ENCODE measurements at places on chromosomes 3 and 15.

DNA sequence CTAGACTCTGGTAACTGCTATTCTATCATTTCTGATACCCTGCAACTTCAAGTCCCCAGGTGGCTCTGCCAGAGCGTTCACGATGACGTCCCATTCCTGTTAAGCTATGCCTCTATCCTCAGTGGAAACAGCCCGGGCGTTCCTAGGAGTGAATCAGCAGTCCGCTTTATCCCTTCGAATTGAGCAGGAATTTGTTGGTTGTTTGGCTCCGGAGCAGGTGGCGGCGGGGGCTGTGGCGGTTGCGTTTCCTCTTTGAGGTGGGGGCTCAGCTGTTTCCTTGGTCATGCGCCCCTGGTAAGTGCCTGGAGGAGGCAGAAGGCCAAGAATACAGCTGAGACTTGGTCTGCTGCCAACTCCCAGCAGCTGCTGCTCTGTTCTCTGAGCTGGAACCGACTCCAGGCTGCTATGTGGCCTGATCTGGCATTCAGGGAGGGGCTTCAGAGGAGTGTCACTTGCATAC lies 25.2 kb downstream of the ARPP21 start:
- DNase-seq = no peak

DNA sequence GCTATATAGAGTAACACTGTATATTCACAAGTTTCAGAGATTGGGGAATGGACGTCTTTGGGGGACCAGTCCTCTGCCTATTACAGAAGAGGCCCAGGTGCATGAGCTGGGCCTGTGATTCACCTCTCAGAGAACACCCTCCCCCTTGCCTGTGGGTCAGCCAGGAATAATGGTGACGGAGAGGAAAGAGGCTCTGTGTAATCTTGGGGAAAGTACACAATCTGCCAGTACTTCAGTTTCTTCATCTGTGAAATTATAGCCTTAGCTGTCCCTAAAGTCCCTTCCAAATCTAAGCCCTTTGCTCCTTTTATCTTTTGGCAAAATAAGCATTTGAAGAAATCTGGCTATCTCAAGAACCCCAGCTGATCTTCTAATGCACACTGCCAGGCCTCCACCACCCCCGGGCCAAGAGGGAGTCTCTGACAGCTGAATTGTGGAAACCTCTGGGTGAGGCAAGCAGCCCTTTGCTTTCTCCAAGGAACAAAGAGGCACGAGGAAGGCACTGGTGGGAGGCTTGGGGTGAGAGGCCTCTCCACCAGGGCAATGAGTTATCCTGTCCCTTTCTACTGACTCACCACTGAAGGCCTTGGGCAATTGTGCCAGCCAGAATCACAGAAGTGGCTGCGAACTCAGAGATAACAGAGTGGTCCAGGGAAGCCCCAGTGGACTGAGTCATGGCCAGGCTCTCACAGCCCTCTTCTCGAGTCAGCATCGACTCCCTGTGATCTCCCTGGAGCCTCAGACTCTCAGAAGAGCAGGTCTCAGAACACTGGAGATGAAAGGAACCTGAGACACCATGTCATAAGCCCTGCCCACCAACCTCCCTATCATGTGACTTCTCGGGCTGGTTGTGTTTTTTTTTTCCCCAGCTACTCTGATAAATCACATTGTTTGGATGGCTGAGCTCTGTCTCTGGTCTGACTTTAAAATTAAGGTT lies 31.8 kb downstream of the CCNL1 start:
- DNase-seq = peak; percentile 81

GRCh38 chr3:188712248-188712924 lies 459.4 kb upstream of the TPRG1 start:
- no peak for DNase-seq

GRCh38 chr3:101762041-101762646 lies 16.9 kb upstream of the NXPE3 start:
- DNase-seq = no peak

DNA sequence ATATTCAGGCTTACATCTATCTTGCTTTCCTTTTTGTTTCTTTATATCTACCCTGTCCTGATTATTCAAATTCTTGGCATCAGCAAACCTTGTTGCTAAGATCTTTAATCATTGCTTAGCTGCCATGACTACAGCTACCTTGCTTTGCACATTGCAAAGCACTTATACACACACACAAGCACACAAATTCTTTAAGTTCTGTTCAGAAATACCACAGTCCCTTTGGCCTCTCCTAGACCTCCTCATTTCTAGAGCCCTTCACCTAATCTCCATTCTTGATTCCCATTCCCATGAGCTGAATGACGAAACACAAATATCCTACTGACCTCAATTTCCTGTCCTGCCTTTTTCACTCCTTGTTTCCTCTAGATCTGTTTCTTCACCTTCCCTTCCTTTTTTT lies 409.6 kb downstream of the UNC13C start:
- no peak for DNase-seq

DNA sequence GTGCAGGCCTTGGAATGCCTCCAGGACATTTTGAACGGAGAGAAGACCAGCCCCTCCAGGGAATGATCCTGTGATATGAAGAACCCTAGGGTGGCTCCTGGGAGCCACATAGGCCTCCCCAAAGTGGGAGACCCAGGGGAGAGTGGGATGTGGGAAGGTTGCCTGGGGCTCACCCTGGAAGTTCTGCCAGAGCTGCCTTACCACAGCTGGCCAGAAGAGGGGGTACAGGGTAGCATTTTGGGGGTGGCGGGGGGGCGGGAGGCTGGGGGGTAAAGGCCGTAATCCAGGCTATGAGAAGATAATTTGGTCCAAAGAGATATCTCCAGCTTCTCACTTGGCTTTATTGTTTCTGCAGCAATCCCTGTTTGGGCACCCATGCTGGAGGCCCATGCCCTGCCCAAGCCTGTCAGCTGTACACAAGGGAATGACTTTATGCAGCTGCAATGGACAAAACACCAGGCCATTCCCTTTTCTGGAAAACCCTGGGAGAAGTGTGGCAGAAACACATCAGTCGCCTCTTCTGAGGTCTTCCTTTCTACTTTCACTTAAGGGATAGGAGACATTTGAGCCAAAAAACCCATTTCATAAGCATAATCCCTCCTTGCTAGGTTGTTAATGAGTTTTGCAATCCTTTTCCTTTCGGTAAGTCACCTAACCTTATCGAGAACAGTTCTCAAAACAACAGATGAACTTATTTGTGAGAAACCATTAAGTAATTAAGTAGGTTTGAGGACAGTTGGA lies 11.0 kb upstream of the MUSTN1 start:
- DNase-seq = peak; percentile 56

- DNase-seq = no peak
Measured at GRCh38 chr15:36106640-36107335, 472.6 kb upstream of the CDIN1 start.

DNA sequence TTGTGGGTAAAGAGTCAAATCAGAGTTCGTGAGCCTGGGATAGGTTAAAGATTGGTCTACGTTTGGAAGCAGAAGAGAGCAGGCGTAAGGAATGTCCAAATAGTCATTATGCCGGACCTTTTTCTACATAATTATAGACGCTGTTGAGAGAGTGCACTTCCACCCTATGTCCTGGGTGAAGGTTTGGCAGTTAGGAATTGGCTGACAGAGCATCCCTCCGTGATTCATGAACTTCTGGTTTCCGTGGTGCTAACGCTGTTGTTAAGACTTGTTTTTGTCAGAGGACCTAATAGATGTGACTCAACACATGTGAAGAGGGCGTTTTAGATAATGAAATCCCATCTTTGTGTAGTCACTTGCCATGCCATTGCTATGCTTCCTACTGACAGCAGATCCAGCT lies 1.1 kb downstream of the EAF1 start:
- peak; percentile 31 for DNase-seq

GRCh38 chr3:185815391-185816282 lies 9.2 kb downstream of the IGF2BP2 start:
- DNase-seq = no peak

DNA sequence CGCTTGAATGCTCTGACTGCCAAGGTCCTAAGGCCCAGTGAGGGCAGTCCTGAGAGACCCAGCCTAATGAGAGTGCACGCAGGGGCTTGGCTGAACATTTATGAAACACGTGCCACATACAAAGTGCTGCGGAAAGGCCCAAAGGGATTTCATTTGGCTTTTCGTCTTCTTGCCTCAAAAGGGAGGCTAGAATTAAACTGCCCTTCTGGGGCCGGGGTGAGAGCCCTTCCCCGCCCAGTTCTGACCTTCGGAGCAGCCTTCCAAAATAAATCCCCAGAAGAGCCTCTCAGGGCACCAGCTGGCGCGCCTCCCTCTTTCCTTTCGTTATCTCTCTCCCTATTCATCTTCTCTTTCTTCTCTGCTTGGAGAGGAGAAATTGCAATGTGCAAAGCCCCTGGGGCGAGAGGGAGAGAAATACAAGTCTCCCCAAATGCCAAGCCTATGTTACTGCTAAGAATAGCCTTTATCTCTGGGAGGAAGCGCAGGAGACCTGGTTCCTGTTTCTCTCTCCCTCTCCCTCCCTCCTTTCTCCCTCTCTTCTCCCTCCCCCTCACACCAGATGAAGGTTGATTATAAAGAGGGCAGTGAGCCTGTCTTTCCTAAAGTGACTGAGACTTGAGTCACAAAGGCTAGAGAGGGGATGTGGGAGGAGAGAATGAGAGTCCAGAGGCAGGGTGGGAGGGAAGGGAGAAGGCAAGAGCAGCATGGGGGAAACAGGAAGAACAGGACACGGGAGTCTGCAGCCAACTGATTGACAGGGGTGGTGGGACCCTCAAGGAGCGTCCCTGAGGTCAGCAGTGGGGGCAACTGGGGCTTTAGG lies 36.7 kb upstream of the NDUFB4 start:
- DNase-seq = no peak

DNA sequence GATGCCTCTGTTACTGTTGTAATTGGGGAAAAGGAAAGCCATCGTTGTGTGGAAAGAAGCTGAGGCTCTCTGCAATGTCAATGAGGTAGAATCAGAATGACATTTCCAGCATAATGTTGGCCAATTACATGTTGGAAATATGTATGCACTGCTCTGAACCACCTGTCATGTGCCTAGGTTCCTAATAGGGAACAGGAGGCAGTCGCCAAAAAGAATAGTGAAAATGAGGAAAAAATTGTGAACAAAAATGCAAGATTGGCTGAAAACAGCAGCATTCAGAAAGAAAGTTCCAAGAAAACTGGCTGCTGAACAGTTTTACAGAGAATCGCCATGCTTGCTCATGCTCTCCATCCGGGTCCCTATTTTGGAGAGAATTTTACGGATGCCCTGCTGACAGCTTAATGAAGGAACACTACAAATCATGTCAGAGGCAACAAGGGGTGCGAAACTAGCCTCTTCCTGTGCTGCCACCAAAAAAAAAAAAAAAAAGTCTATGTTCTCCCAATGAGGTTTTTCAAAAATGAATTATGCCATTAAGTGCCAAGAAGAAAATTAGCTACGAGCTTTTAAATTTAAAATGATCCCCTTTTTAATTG lies 305.9 kb upstream of the ARRDC4 start:
- DNase-seq = no peak

GRCh38 chr15:33188641-33189257 lies 5.8 kb downstream of the FMN1 start:
- no peak for DNase-seq

- DNase-seq = no peak
Measured at GRCh38 chr3:144128108-144128892, 156.7 kb downstream of the DIPK2A start.

- DNase-seq = no peak
Measured at GRCh38 chr3:3632449-3632848, 166.8 kb upstream of the LRRN1 start.

GRCh38 chr15:94524565-94524964 lies 293.2 kb downstream of the MCTP2 start:
- DNase-seq = no peak

DNA sequence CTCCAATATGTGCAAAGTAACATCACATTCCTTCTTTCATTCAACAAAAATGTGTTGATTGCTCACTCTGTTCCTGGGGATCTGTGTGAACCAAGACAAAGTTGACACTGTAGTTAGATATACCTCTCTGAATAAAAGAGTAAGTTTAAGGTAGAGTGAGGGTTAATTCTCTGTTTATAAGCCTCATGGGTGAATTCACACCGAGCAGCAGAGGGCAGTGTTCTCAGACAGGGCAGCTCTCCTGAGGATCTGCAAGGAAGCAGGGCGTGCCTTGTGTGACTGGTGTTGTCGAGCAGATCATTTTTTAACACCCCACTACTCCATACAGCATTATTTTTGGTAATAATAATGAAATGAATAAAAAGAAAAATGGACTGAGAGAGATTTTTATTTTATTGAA lies 34.4 kb downstream of the PAQR9 start:
- peak; percentile 54 for DNase-seq

DNA sequence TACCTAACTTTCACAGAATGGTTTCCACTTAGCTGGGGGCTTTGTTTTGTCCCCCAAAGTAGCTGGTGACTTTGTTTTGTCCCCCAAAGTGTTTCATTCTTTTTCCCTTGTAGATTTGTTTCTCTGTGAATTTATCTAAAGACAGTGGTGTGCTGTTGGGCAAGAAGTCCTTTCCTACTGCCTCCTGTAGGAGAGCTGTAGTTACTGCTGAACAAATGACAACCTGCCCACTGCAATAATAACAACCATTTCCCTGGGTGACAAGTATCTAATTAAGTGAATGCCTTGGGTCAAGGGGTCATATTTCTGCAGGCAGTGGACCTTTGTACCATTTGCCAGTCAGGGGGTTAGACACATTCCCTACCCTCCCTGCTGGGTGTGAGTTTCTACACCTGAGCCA lies 125.4 kb upstream of the BFSP2 start:
- DNase-seq = no peak

DNA sequence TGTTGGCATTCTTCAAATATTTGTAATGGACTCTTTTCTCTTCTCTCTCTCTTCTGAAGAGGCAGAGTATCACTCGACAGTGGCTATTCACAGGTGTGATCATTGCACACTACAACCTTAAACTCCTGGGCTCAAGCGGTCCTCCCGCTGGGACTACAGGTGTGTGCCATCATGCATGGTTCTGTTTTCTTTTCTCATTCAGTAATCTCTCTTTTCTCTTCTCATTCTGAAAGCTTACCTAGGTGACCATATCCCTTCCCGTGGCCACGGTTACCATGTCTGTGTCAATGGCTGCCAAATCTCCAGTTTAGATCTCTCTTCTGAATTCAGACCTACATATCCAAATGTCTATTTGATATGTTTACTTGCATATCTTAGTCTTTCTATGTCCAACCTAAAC lies 96.3 kb downstream of the SOX2 start:
- DNase-seq = no peak

GRCh38 chr15:80118956-80119355 lies 33.8 kb upstream of the FAH start:
- no peak for DNase-seq

- no peak for DNase-seq
Measured at GRCh38 chr3:23146163-23146562, 57.0 kb upstream of the UBE2E2 start.

DNA sequence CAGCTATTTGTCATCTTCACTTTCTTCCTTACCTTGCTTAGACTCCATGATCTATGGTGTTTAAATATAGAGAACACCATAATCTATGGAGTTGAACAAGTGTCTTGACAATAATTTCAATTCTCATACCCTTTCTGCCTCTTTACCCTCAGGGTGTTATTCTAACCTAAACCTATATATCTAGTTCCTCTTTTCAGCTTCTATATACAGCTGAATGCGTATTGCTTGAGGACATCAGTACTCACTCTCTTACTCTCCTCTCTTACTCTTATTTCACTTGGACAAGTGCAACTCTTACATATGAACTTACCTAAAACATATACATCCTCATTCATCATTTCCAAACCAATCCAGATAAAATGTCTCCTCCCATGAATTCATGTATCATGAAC lies 187.1 kb downstream of the RAP2B start:
- DNase-seq = no peak
